ENCODE measurements at places on chromosomes 11 and 22.

- DNase-seq, result peak; percentile 50
Observed at GRCh38 chr11:61293867-61294716, 1.0 kb downstream of the VWCE start.

DNA sequence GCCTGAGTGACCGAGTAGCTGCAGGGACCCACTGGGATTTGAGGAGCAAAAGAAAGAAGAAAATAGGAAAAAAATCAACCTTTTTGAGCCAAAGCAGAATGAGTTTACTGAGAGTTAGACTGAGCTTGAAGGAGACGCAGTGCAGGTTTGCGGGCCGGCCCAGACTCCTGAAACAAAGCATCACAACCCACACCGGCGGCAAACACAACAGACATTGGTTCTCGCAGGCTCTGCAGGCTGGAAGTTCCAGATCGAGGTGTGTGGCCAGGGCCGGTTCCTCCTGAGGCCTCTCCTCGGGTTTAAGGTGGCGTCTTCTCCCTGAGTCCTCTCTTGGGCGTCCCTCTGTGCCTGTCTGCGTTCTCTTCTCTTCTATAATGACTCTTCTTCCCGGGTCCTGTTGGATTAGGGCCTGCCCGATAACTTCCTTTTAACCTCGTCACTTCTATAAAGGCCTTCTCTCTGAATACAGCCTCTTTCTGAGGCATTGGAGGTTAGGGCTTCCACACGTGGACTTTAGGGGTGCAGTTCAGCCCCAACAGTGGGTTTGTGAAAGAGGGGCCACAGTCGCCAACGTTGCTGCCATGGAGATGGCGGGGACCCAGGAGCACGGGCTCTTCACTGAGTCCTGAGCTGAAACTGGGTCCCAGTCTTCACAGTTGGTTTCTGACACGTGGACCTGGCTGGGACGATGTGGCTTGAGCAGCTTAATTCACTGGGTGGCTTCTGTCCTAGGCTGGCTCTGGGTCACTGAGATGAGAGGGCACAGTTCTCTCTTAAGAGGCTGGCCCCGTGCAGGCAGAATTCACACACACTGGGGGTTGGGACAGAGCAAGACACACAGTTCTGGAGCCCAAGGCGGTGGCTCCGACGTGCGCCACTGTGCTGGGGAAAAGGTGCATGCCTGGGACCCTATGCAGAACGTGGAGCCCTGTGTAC lies 1047.7 kb downstream of the BRD1 start:
- no peak for DNase-seq

- no peak for DNase-seq
Observed at GRCh38 chr11:60854847-60855725, 664 bp downstream of the PTGDR2 start.

GRCh38 chr11:6468712-6469495 lies 4.8 kb downstream of the TRIM3 start:
- peak; percentile 100 for DNase-seq

DNA sequence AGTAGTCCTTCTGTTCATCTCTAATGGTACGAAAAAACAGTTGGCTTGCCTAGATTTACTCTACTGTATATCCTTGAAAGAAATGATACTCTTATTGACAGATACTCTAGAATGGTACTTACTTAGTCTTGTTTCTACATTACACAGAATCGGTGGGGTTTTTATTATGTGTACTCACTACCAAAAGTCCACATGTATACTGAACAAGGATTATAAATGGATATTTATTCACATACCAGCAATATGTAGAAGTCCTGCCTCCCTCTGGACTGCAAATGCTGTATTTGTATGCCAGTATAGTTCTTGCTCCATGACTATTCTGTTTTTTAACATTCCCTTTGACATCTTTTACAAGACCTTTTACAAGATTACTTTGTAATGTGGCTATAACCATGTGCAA lies 13.9 kb downstream of the PCF11 start:
- no peak for DNase-seq

- DNase-seq, result no peak
Observed at GRCh38 chr11:86013713-86014112, 55.2 kb downstream of the PICALM start.

GRCh38 chr22:49838771-49839717 lies 11.4 kb upstream of the BRD1 start:
- DNase-seq, result peak; percentile 77

DNA sequence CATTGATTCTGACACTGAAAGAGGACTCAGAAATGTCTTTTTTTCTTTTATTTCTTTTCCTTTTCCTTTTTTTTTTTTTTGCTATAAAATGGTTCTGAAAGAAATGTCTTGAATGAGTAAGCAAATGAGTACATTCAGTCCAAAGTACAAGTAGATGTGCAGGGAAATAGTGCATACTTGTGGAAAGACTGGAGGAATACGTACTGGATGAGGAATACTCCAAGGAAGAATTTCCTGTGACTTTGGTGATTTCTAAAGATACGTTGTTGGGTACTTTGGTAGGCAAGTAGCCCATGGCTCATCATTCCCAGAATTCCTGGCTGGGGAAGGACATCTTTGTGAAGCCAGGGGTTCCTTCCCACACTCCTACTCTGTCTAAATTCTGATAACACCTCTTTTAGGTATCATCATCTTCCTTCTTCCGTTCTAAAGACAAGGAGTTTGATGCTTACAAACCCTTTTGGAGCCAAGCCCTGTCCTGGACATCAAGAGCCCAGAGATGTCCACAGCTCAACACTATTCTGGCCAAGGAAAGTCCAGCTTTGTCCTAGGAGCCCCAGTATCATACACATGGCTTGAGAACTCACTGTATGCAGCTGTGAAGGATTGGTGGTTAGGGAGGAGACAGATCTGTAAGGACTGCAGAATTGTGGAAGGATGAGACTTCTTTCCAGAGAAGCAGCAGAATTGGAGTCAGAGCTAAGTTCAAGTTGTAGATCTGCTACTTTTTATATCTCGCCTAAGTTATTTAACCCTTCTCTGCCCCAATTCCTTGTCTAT lies 4.8 kb upstream of the NUP98 start:
- DNase-seq, result no peak

- DNase-seq, result no peak
Observed at GRCh38 chr11:113528982-113529381, 53.8 kb upstream of the DRD2 start.

- no peak for DNase-seq
Observed at GRCh38 chr11:102957953-102958352, 2.4 kb upstream of the MMP13 start.

DNA sequence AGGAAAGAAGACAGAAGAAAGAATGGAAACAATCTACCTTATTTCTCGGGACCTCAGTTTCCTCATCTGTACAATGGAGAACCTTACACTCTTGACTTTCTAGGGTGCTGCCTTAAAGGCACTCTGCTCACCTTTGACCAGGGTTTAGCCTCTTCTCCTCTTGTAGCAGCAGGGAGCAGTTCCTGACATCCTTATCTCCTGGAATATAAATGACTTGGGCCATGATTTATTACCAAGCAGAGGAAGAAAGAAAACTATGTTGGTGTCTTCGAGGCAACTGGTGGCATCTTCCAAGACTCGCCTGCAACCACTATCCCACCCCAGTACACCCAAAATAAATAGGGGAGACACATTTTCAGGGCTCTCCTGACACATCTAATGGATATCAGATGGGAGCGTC lies 314.2 kb downstream of the BUD13 start:
- DNase-seq, result no peak

GRCh38 chr22:25375683-25376082 lies 156.2 kb downstream of the CRYBB2 start:
- peak; percentile 84 for DNase-seq

GRCh38 chr11:102546427-102546826 lies 15.9 kb upstream of the MMP7 start:
- DNase-seq, result no peak

- no peak for DNase-seq
Observed at GRCh38 chr11:58318532-58318931, 40.3 kb downstream of the OR5B17 start.

- DNase-seq, result no peak
Observed at GRCh38 chr11:921921-922678, 3.6 kb upstream of the AP2A2 start.

DNA sequence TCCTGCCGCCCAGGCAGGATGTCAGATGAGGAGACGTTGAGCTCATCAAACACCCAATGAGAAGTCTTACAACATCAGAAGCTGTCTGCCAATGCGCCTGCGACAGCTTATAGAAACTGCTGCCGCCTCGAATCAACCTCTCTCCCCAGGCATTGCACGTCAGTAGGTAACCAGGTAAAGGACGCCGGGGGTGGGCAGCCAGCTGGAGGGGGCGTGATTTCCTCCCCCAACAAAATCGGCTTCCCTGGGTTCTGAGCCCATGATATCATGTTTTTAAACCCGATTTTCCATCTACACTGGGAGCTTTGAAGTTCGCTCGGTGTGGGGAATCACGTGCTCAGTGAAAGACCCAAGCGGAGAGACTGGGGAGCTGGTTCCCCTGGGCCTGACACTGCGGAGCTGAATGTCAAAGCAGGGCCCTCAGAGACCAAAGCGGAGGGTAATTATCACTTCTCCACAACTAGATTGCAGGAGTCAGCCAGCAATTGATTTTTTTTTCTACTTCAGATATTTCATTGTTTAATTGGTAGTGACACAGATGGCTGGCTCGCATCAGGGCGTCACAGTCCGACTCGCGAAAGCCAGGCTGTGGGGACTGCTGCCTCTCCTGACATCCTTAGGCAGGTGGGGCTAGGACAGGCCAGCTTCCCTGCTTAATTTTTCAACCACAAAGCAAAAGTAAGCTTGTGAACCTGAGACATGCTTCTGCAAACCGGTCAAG lies 15.4 kb downstream of the FAM83F start:
- no peak for DNase-seq

DNA sequence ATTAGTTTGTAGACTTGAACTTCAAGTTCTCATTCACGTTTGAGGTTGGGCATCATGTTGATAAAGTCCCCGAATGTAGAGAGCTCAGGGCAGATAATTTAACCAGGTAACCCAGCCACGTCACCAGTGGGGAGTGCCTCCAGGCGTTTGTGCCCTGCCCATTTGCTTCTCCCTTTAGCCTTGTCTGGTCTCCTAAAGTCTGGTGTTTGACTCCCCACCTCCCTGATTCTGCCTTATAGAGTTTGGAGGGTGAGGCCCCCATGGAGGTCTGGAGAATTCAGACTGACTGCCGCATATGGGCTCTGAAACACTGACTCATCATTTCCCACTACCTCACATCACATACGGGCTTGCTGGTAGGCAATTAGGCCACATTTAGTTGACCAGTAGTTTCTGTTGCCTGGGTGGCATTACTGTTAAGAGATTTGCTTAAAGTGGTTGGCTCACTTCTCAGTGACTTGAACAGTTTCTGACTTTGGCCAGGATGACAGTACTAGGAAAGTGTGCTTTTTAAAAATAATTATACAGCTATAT lies 99.3 kb upstream of the GAL start:
- DNase-seq, result no peak

DNA sequence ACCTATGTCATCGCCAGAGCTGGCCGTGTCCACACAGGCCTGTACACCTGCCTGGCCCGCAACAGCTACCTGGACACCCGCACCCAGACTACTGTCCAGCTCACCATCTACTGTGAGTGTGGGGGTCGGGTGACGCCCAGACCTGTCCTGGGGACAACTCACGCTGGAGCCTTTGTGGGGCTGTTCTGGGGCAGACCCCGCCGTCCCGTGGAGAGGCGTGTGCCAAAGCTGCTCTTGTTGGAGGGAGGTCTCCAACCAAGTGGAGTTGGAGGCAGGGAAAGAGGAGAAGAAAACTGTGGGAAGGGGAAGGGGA lies 4.3 kb downstream of the VSIG10L2 start:
- no peak for DNase-seq

GRCh38 chr11:114083391-114084252 lies 24.1 kb downstream of the ZBTB16 start:
- DNase-seq, result no peak

GRCh38 chr22:30408388-30409102 lies 11.7 kb downstream of the SEC14L2 start:
- DNase-seq, result no peak

GRCh38 chr11:75328426-75329277 lies 22.8 kb downstream of the ARRB1 start:
- peak; percentile 81 for DNase-seq

DNA sequence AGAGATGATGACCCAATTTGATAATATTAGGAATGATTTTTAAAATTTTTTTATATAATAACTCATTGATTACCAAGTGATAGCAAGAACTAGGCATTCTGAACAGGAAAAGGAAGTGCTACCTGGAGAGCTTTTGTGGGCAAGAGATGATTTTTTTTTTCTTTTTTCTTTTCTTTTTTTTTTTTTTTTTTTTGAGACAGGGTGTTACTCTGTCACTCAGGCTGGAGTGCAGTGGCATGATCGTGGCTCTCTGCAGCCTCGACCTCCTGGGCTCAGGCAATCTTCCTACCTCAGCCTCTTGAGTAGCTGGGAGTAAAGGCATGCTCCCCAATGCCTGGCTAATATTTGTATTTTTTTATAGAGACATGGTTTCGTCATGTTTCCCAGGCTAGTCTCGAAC lies 40.4 kb downstream of the TNRC6B start:
- no peak for DNase-seq

DNA sequence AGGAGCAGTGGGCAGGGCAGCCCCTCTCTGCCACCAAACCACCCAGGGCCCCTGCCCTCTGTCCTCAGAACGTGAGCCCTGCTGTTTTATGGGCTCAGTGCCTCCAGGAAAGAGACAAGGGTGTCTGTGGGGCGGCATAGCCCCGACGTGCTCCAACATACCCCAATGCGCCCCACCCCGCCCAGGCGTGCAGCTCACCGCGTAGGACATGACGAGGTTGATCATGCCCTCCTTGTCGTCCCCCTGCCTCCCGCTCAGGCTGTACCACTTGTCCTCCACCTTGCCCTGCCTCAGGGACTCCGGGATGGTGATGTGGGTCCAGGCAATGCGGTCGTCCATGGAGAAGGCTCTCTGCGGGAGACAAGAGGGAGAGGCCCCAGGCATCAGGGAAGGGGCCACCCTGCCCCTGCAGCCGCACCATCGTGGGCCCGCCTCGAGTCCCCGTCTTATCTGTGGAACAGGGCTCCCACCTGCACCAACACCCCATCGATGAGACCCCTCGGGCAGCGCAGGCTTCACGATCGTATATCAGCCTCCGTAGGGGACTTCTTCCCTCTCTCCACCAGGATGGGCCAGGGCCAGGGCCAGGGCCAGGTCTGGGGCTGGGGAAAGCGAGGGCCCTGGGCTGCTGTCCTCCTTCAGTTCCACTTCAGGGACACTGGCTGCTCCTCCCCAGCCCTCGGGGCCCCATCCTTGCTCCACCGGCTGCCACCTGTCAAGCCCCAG lies 20.8 kb downstream of the TOLLIP start:
- DNase-seq, result no peak

GRCh38 chr22:25100948-25101347 lies 98.7 kb upstream of the CRYBB3 start:
- DNase-seq, result no peak

- no peak for DNase-seq
Observed at GRCh38 chr11:79467761-79468160, 26.9 kb upstream of the TENM4 start.

- peak; percentile 85 for DNase-seq
Observed at GRCh38 chr22:45863981-45864751, 112.8 kb downstream of the WNT7B start.
